H4 (cell line): ENCODE measurements at places on chromosomes 1 and 21. TPM values are rescaled to one million over a fixed set of nuclear protein-coding genes. Genes with fewer than 3 reads are reported as not detected.

GRCh38 chr1:27835501-27835900 is 4.9 kb downstream of the PPP1R8 start:
- no peak for DNase-seq

DNA sequence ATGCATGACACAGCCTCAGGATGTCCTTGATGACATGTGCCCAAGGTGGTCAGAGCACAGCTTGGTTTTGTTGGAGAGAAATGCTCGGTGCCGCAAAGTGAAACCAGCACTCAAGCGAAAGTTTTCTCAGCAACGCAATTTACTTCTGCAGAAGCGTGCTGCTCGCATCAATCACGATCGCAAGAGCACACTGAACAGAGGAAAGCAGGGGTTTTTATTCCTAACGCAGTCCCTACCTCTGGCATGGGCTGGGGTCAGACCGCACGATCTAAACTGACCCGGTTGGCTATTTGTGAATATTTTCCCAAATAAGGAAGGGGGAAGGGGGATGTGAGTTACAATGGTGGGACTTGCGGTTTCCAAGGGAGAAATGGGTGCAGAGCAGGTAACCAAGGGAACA is 809 bp upstream of the ZNF669 start:
- no peak for DNase-seq

DNA sequence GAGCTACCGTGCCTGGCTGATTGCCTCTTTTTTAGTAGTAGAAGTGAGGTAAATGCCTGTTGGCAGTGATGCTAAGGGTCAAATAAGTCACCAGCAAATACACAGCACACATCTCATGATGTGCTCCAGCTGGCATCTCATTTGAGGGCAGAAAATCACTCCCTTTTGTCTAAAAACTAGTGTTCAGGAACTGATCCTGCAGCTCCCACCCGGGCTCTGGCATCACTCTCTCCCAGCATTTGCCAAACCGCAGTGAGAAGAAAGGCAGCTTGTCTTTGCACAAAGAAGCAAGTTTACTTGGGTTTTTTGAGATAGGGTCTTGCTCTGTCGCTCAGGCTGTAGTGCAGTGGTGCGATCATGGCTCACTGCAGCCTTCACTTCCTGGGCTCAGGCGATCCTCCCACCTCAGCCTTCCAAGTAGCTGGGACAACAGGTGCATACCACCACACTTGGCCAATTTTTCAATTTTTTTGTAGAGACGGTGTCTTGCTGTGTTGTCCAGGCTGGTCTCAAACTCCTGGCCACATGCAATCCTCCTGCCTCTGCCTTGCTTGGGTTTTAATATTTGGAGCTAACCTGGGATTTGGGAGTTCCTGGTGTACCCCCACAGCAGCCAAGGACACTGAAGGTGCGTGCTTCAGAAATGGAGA is 4.1 kb downstream of the RBP7 start:
- no peak for DNase-seq

NCAM2 gene
- total RNA-seq = 7.1 and 9.8 TPM in 2 replicates

ZNF648 gene
- 0.06 TPM in 1 of 2 replicates, not detected in the other for total RNA-seq

ZBTB18 gene
- total RNA-seq = 6.2 and 9.3 TPM in 2 replicates
